ENCODE measurements at places on chromosomes 6 and 20. TPM values are rescaled to one million over a fixed set of nuclear protein-coding genes. Genes with fewer than 3 reads are reported as not detected.
A peak's percentile ranks its signal among the peaks of the same experiment; 100 is the strongest.

DNA sequence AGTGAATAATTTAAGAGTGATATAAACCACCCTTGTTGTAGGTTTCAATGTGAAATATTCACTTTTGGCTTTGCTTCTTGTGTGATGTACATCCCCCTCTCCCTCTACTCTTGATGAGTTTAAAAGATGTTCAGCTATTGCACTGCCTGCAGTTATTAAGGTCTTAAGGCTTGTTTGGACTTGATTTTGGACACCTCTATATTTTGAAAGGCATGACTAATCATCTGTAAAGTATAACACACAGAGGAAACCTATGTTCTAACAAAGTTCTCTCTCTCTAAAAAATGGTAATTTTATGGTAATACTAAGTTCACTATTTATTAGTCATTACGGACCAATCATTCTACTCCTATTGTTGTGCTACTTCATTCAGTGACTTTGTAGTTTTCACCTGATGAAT lies 1719.9 kb downstream of the GRIK2 start:
- no peaks in the 10 kb centered on the region for H3K36me3 ChIP-seq
- no peak overlapping the region for H3K4me3 ChIP-seq
- no peaks in the 10 kb centered on the region for H3K4me1 ChIP-seq
- no peaks in the 10 kb centered on the region for H3K27me3 ChIP-seq
- no peak overlapping the region for H3K27ac ChIP-seq

DNA sequence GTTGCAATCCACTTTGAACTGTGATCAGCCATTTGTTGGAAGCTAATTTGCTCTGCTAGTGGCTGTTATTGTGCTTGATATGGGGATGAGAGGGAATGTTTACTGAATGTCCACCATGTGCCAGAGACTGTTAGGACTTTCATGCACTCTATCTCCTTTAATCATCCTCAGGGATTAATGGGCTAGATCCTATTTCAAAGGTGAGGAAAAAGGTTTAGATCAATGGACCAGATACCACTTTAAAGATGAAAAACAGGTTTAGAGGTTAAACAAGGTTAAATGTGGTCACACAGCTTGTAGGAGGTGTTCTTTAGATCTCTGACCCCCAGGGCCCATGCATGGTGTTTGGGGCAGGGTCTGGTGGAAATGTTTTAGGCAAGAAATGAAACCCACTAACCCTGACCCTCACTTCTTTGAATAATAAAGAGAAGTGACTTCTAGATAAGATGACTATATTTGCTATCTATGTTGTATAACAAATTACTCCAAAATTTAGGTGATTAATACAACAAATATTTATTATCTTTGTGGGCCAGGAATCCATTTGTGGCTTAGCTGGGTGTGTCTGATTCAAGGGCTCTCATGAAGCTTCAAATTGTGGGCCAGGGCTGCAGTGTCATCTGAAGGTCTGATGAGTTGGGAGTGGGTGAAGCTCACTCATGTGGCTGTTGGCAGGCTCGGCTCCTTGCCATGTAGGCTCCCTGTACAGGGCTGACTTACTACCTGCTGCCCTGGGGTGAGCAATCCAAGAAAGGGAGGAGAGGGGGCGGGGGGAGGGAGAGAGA lies 127.8 kb upstream of the FOXA2 start:
- H3K4me1 ChIP-seq: no peaks in the 10 kb centered on the region
- no peak overlapping the region for H3K27ac ChIP-seq
- peak; percentile 40 for DNase-seq
- H3K36me3 ChIP-seq: no peaks in the 10 kb centered on the region

- no peaks in the 10 kb centered on the region for H3K27me3 ChIP-seq
- no peak overlapping the region for H3K27ac ChIP-seq
- no peaks in the 10 kb centered on the region for H3K36me3 ChIP-seq
- no peaks in the 10 kb centered on the region for H3K4me1 ChIP-seq
These were observed 8.9 kb upstream of the LKAAEAR1 start for GRCh38 chr20:64093013-64093503.

DNA sequence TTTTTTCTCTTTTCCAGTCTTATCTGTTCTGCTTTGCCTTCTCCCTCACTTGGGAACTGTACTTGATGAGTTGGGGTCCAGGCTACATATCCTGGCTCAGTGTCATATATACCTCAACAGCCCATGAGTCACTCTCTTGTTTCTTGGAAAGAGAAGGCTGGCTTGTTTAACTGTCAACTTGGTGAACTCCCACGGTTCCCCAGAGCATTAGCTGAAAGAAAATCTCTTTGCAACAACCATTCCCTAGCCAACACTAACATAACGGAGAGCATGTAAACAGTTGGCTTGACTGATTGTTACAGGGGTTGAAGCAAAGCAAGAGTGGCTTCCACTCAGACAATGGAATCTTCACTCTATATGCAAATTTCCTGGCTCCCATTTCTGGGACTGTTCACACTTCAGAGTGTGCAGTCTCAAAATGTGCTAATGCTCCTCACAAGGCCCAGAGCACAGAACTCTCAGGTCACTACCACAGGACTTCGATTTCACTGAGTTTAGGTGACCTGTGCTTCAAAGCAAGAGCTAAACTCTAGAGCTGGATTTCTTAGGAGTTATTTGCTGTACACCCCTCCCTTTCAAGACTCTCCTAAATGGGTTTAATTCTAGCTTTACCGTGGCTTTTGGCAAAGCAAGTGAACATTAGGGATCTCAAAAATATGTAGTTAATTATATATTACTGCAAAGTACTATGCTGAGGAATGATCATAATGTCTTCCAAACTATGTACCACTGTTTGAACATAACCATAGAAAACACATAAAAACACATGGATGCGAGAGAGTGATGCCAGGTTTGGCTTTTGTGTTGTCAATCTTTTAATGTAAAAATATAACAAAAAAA lies 609.8 kb downstream of the RFPL4B start:
- no peaks in the 10 kb centered on the region for H3K36me3 ChIP-seq
- H3K4me1 ChIP-seq: peaks cover 6% of the 10 kb centered on the region
- no peak for DNase-seq
- no peaks in the 10 kb centered on the region for H3K27me3 ChIP-seq
- H3K4me3 ChIP-seq: no peak overlapping the region

DNA sequence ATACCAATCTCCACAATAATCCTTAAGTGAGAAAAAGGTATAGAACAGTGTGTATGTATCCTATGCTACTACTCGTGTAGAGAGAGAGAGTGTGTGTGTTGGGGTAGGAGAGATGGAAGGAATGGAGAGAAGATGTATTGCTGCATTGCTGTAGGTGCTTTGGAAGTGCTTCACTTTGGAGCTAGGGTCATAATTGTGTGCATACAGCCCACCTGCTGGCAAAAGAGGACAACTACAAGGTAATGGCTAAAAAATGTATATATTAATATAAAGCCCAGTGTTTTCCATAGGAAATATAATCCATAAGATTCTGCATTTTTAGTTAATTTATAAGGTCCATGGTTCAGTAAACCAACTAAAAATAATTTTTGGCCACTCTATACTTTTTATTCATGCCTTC lies 36.1 kb downstream of the SERAC1 start:
- DNase-seq: no peak
- H3K4me1 ChIP-seq: no peaks in the 10 kb centered on the region
- H3K36me3 ChIP-seq: no peaks in the 10 kb centered on the region
- H3K27me3 ChIP-seq: no peaks in the 10 kb centered on the region
- no peak overlapping the region for H3K27ac ChIP-seq

GRCh38 chr6:23533311-23533710 lies 592.7 kb upstream of the NRSN1 start:
- H3K4me3 ChIP-seq: no peak overlapping the region
- no peak overlapping the region for H3K27ac ChIP-seq
- DNase-seq: no peak
- H3K4me1 ChIP-seq: no peaks in the 10 kb centered on the region

DNA sequence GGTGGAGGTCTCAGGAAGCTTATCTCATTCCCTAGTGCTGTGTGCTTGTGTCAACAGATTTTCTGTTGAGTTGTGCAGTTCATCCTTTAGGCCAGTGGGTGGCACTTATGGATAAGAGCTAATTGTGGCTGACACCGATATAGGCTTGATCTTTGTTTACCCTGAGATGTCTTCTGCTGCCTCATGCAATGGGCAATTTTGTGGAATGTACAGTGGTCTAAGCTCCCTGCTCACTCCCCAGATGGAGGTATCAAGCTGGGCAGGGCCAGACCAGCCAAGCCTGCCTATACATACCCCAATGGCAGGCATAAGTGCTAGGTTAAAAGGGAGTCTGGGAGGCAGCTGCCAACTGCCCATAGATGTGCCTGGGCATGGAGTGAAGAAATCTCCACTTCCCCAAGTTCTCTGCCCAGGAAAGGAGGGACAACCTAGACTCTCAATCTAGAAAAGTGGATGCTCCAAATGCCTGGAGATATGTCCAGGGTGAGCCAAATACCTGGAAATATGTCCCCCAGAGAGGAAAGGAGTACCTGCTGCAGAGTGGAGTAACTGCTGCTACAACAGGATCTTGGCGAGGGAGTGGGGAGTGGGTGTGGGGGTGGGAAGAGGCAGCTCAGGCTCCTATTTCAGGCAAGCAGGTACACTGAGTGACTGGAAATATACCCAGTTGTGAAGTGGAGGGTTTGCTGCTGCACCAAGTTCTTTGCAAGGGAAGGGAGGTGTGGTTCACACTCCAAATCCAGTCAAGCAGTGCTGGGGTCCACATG lies 53.2 kb upstream of the ARG1 start:
- no peak overlapping the region for H3K27ac ChIP-seq
- no peaks in the 10 kb centered on the region for H3K27me3 ChIP-seq
- H3K4me3 ChIP-seq: no peak overlapping the region

- H3K36me3 ChIP-seq: no peaks in the 10 kb centered on the region
- no peak overlapping the region for H3K27ac ChIP-seq
- peaks cover 13% of the 10 kb centered on the region for H3K4me1 ChIP-seq
These were observed 10.3 kb downstream of the KCNK5 start for GRCh38 chr6:39218868-39219567.

GRCh38 chr20:58790454-58790853 lies 60.2 kb downstream of the GNAS-AS1 start:
- no peak for DNase-seq
- no peak overlapping the region for H3K4me3 ChIP-seq
- no peak overlapping the region for H3K27ac ChIP-seq
- no peaks in the 10 kb centered on the region for H3K27me3 ChIP-seq
- no peaks in the 10 kb centered on the region for H3K36me3 ChIP-seq
- no peaks in the 10 kb centered on the region for H3K4me1 ChIP-seq

DNA sequence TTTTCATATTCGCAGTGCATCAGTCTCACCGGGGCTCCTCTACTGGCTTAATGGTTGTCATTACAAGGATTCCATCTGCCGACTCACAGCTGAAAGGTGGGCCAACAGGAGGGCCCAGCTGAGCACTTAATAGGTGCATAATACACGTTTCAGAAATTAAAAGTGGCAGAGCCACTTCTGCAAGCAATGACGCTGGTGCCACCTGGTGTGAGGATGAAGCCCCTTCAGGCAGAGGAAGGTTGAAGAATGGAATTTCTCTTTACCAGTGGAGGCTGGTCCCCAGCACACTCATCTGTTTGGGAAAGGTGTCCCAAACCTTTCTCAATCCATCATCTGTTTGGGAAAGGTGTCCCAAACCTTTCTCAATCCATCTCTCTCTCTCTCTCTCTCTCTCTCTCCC lies 8.2 kb upstream of the STMND1 start:
- H3K27ac ChIP-seq: no peak overlapping the region
- no peak for DNase-seq
- no peaks in the 10 kb centered on the region for H3K36me3 ChIP-seq

GRCh38 chr20:44586289-44586911 lies 4.0 kb downstream of the PKIG start:
- peaks cover 42% of the 10 kb centered on the region for H3K4me1 ChIP-seq
- H3K27ac ChIP-seq: peak overlapping the region; percentile 85

DNA sequence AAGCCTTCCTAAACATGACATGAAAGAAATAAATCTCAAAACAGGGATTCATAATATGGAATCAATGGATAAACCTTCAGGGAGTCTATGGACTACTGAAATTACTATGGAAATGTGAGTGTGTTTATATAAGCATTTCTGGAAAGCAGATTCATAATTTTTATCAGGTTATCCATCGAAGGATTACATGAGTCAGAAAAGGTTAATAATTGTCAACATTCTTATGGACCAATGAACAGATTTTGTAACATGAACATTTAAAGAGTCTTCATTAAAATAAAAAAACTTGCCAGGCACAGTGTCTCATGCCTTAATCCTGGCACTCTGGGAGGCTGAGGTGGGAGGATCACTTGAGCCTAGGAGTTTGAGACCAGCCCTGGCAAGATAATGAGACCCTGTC lies 84.8 kb downstream of the AHI1 start:
- DNase-seq: no peak
- H3K27me3 ChIP-seq: no peaks in the 10 kb centered on the region

GRCh38 chr6:111447051-111447450 lies 36.0 kb downstream of the REV3L start:
- H3K27ac ChIP-seq: no peak overlapping the region
- no peak overlapping the region for H3K4me3 ChIP-seq
- H3K36me3 ChIP-seq: no peaks in the 10 kb centered on the region
- no peaks in the 10 kb centered on the region for H3K27me3 ChIP-seq

GRCh38 chr6:134564705-134565104 lies 246.8 kb upstream of the SGK1 start:
- no peaks in the 10 kb centered on the region for H3K4me1 ChIP-seq
- H3K27me3 ChIP-seq: no peaks in the 10 kb centered on the region
- no peak overlapping the region for H3K27ac ChIP-seq
- H3K4me3 ChIP-seq: no peak overlapping the region

- DNase-seq: no peak
- peak overlapping the region; percentile 10 for H3K27ac ChIP-seq
- no peaks in the 10 kb centered on the region for H3K36me3 ChIP-seq
- H3K27me3 ChIP-seq: no peaks in the 10 kb centered on the region
- peaks cover 27% of the 10 kb centered on the region for H3K4me1 ChIP-seq
- no peak overlapping the region for H3K4me3 ChIP-seq
These were observed 17.0 kb upstream of the CST3 start for GRCh38 chr20:23654717-23655116.

DNA sequence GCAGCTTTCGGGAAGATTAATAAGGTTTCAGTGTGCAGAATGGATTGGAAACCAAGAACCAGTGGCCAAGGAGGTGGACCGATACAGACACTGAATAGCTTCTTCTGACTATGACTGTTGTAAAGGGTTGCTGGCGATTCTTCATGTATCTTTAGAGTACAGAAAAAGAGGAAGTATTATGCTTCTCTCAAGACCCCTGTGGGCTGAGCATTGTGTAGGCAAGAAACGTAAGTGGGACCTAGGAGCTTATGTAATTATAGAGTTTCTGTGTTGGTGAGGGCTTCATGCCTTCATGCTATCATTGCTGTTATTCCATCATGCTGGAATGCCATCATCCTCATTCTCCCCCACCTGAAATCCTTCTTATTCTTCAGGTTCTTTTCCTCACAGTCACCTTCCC lies 105.4 kb upstream of the AKIRIN2 start:
- H3K4me3 ChIP-seq: no peak overlapping the region
- no peak for DNase-seq

DNA sequence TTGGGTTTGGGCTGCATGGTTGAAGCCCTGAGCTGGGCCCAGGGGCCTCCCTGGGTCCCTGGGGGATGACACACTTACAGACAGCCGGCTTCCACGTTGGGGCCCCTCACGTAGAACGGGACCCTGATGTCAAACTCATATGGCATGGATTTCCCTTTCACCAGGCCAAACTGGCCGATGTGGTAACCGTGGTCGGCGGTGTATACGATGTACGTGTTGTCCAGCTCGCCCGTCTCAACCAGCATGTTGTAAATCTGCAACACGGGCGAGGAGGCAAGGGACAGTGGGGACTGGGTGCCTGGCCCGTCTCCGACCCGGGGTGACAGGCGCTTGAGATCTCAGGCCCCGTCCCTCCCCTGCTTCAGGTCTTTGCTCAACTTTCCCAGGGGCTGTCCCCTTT lies 102.4 kb downstream of the SULF2 start:
- no peak for DNase-seq
- no peaks in the 10 kb centered on the region for H3K36me3 ChIP-seq
- H3K4me3 ChIP-seq: no peak overlapping the region
- peaks cover 20% of the 10 kb centered on the region for H3K4me1 ChIP-seq
- peak overlapping the region; percentile 58 for H3K27ac ChIP-seq

The RAMACL gene
- 2.2 TPM for total RNA-seq

The PTK6 gene
- 25.8 TPM for total RNA-seq
